ENCODE measurements at places on chromosomes 7 and 10.

GRCh38 chr7:120729245-120729644 lies 128.7 kb downstream of the TSPAN12 start:
- DNase-seq: no peak

DNA sequence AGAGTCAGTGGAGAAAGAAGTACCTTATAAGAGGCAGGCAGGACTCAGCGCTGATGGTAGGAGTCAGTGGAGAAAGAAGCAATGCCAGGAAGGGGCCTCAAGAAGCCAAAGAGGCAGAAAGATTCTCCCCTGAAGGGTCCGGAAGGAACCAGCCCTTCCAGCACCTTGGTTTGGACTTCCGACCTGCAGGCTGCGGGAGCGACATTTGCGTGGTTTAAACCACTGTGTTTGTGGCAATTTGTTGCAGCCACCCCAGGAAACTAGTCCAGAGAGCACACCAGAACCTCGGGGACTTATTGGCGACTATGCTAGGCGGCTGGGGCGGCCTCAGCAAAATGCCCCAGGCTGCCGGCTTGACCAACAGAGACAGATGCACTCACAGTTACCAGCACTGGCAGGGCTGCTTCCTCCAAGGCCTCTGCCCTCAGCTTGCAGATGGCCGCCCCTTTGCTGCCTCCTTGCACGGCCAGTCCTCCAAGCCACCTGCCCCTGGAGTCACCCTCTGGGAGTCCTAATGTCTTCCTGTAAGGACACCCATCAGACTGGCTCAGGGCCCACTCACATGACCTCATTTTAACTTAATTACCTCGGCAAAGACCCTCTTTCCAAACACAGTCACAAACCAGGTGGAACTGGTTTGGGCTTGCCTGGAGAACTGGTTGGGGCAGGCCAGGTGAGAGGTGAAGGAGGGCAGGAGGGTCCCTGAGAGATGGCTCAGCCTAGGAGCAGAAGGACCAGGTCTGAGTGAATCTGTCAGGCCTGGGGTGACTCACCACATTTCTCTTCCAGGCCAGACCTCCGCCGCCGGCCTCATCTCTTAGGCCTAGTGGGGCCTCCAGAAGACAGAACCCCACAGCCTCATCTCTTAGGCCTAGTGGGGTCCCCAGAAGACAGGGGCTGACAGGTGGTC lies 26.1 kb downstream of the CALML3 start:
- DNase-seq: no peak

GRCh38 chr10:22700489-22700888 lies 13.9 kb downstream of the PIP4K2A start:
- DNase-seq: no peak

- no peak for DNase-seq
Measured at GRCh38 chr7:55325371-55325792, 39.8 kb upstream of the LANCL2 start.
